ENCODE measurements at places on chromosomes 5 and 9.

DNA sequence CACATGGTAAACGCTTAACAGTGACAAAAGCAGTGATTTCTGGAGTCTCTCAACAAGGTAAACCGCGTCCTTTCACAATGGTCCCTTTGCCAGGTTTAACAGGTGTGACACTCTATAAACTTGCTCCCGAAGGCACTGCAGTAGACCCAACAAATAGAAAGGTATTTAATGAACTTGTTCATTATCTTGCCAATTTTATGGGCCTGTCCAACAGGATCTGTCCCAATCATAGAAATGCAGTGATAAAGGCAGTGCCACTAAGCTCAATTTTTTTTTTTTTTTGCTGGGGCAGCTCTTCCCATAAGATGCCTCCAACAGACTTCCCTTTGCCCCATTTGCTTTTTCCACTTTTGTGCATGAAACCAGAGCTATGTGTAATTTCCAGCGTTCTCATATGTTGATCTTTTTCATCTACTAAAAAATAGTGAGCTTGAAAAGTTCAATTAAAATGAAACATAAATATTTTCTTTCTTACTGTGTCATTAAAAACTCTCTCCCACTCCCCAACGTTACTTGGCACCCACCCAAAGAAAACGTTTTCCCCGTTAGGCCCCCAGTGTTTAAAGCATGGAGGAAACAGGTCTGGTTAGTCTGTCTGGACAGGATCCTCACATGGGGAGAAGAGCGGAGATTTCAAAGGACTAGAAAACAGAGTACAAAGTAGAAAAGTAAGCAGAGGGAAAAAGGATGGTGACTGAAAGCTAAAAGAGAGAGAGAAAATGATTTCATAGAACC, 80.9 kb upstream of the SPATA31D4 start:
- no peak for DNase-seq

- no peak for DNase-seq
These were observed 135.2 kb downstream of the RXRA start for GRCh38 chr9:134461426-134461982.

GRCh38 chr5:128271859-128272464, 188.4 kb downstream of the SLC12A2 start:
- no peak for DNase-seq

GRCh38 chr9:37198831-37199230, 78.5 kb downstream of the ZCCHC7 start:
- no peak for DNase-seq

DNA sequence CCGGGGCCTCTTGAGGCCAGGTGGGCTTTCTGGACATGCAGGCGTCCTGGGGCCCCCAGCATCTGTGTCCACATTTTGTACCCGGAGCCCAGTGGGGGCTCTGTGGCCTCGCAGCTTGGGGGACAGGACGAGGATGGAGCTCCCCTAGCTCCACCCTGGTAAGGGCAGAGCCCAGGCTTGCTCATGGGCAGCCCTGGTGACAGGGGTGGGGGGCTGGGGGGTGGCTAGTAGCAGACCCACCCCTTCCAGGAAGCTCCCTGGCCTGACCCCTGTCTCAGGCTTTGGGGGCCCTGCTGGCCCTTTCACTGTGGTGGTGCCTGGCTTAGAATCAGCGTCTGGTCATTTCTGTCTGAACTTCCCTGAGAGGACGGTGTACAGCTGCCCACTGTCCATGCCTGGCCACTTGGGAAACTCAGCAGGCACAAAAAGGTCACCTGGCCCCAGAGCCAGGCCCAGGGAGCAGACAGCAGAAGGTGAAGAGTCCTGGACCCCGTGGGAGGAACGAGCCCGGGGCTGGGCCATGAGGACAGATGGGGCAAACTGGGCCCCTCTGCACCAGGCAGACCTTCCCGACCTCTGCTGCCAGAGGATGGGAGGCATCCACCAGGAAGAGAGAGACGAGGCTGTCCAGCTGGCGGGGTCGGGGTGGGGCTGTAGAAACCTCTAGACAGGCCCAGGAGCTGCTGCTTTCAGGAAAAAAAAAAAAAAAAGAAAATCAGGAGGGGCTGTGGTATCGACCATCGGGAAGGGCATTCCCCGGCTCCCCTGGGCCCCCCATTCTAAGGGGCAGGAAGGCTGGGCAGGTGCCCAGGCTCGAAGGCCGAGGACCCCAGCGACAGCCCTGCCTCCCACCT, 52.8 kb downstream of the EXD3 start:
- no peak for DNase-seq

DNA sequence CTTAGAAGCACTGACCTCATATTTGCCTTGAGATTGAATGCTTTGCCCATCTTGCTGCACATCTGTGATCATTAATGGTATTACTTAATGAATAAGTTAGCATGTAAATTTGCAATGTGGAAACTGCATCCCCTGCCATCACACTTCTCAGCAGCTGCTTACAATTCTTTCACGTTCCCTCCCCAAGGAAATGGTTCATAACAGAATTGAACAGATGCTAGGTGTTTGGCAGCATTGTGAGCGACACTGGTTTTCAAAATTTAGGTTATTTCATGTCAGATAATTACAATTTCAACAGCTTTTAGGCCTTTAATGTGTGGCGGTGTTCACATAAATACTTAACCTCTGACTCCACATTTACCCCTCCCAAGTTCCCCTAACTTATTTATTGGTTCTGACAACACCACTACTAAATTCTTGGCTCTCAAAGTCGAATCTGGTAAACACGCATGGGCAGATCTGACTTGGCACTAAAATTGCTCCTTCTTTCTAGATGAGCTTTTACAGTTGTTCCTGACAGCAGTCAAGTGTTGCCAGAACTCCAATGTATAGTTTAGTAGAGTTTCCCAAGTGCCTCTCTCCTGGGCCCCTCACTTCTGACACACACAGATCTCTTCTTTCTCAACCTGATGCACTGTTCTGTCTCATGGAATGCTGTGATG, 46.8 kb downstream of the SLC1A3 start:
- no peak for DNase-seq

DNA sequence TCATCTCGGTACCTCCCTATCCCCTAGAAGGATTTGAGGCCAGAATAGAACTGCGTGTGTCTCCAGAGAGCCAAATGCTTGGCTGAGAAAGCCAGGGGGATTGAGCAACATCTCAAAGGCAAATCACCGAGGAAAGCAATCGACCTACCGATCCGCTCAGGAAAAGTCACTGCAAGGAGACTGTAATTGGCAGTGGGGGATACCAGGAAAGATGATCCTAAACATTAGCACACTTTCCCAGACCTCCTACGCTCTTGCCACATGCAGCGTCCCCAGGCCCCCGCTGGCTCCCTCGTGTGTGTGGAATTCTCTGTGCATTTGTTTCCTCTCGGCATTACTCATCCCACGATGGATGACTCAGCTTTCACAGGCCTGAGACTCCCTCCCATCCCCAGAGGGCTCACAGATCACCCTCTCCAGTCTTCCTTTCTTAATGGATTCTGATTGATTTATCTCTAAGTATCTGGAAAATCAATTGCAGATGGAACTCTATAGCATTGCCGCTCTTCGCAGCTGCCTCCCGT, 82.2 kb upstream of the ICE1 start:
- DNase-seq, result no peak

DNA sequence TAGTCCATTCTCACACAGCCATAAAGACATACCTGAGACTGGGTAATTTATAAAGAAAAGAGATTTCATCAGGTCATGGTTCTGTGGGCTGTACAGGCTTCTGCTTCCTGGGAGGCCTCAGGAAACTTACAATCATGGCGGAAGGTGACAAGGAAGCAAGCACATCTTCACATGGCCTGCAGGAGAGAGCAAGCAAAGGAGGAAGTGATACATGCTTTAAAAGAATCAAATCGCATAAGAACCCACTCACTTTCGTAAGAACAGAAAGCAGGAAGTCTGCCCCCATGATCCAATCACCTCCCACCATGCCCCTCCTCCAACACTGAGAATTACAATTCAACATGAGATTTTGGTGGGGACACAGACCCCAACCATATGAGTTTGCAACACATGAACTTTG, 5.1 kb upstream of the FBXO38 start:
- no peak for DNase-seq

DNA sequence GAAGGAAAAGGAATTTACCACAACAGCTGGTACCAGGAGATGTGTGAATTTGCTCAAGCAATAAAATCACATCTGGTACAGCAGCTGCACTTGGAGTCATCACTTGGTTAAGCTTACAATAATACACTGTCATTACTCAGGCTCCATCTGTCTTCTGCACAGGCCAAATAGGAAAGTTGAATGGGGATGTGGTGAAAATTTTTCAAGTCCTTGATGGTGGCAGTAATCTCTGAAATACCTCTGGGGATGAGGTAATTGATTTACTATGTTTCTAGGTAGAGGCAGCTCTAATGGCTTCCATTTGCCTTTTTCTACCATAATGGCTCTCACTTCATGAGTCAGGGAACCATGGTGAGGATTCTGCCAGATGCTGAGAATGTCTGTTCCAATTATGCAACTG, 206.8 kb upstream of the ATP10B start:
- DNase-seq, result peak; percentile 51

- no peak for DNase-seq
These were observed 641 bp downstream of the ATP6V1G1 start for GRCh38 chr9:114588210-114588609.

- DNase-seq, result no peak
These were observed 49.4 kb downstream of the ABHD17B start for GRCh38 chr9:71861618-71862017.

DNA sequence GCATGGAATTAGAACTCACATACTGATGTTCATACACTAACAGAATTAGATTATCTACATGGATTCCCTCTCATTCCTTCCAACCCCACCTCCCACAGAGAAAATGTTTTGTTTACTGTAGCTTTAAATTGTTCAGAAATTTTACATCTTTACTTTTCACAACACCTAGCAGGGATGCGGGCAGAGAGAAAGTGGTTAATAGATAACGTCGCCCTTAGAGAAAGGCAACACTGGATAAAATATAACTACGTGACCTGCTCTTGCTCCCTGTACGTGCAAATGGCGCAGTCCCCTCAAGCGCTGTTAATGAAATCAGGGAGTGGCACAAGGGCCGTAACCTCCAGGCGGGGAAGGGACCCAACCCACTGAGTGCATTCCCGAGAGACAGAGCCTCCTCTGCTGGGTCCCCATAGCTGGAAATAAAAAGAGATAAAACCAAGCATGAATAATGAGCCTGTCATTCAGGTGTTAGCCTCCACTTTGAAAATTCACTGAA, 125.3 kb upstream of the DAPK1 start:
- DNase-seq, result no peak

GRCh38 chr5:152456815-152457443, 51.9 kb upstream of the NMUR2 start:
- DNase-seq, result no peak

- DNase-seq, result no peak
These were observed 174.8 kb downstream of the GADD45G start for GRCh38 chr9:89779405-89780203.

GRCh38 chr5:155274484-155274883, 260.9 kb downstream of the KIF4B start:
- DNase-seq, result no peak

GRCh38 chr5:1253456-1254105, 28.4 kb downstream of the SLC6A18 start:
- DNase-seq, result no peak

DNA sequence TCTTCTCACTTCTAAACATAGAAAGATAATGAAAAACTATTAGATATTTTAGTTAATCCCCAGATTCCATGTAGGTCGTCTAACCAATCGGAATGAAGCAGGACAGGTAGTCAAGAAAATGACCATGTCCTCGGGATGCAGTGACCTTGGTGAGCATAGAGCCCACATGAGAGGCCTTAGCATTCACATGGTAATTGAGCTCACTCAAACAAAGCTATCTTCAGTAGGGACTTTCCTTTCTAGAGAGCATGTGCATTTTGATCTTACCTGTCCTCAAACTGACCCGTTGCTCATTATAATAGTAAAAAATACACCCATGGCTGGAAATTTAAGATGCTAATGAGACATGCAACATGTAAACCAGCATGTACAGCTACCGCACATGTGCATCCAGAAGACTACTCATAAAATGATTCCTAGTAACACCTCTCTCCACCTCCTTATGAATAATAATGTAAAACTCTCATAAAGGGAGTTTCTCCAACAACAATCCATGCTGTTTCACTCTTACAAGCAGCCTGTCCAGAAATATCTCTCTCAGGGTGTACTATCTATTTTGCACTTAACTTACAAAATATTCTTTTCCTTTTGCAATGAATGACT, 274.0 kb upstream of the CDH9 start:
- no peak for DNase-seq

- DNase-seq, result no peak
These were observed 16.8 kb downstream of the ANXA1 start for GRCh38 chr9:73168298-73168934.

DNA sequence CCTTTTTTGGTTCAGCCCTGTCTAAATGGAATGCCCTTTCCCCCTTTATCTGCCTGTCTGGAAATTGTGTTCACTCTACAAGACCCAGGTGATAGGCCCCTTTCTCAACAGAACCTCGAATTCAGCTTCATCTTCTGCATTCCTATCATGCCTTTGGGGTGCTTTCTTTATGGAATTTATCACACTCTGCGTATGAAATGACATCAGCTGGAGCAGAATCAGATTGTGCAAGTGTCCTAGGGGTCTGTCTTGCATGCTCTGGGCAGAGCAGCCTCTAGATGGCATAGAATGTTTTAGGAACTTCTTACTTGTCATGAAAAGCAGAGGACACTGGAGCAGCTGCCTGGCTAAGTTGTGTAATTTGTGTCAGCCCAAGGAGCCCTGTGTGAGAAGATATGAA, 84.9 kb downstream of the ISL1 start:
- no peak for DNase-seq

GRCh38 chr5:142551338-142552067, 134.4 kb downstream of the FGF1 start:
- DNase-seq, result no peak

DNA sequence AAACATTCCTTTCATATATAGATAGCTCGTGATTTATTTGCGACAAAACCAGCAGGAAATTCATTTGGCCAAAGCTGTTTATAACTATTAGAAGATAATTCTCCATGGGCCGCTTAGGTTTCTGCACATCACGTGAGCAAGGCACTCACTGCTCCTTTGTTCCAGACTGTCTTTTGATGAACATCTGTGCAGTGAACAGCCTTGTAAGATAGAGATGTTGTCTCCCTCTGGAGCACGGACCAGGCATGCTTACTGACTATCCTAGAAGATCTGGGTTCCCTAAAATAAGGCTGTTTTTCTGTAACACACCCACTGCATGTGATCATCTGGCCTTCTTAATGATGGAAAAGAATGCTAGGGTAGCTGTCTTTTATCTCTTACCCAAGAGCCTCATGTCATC, 30.9 kb downstream of the YIPF5 start:
- DNase-seq, result no peak

DNA sequence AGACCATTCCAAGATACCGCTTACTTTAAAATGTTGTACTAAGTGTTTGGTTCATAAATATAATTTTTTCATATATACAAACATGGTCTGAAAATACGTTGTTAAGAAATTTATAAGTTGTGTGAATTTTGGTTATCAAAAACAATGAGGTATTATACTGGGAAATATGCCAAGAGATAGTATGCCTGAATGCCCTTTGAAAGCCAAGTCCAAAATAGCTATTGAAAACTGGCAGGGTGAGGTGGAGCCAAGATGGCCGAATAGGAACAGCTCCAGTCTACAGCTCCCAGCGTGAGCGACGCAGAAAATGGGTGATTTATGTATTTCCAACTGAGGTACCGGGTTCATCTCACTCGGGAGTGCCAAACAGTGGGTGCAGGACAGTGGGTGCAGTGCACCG, 533.5 kb downstream of the ZNF608 start:
- no peak for DNase-seq
